ENCODE measurements at places on chromosomes 6 and 20.

DNA sequence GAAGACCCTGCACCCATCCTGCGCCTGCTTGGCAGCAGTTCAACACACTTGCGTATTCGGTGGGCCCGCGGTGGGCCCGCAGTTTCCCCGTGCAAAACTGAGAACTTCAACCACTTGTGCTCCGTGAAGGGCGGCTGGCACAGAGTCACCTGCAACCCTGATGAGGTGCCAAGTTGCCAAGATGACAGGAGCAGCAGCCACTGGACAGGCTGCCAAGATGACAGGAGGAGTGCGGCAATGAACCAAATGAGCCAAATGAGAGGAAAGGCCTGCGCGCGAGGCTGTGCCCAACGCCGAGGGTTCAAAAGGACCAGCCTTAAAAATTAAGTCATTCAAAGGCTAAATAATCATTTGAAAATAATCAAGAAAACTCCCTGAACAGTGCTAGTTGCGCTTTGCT, 20.1 kb downstream of the DIDO1 start:
- no peak for DNase-seq

DNA sequence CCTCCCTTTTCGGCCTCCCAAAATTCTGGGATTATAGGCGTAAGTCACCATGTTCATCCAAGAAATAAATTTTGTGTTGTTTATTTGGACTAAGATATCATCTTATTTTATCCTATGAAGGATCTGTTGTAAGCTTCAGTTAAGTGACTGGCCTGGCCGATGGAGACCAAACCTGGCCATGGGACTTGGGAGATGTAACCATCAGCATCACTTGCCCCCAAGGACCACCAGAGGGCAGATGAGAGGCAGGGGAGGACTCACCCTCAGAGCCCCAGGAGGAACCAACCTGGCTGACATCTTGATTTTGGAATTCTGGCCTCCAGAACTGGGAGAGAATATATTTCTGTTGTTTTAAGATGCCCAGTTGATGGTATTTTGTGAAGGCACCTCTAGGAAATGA, 266.7 kb downstream of the CDH26 start:
- no peak for DNase-seq

DNA sequence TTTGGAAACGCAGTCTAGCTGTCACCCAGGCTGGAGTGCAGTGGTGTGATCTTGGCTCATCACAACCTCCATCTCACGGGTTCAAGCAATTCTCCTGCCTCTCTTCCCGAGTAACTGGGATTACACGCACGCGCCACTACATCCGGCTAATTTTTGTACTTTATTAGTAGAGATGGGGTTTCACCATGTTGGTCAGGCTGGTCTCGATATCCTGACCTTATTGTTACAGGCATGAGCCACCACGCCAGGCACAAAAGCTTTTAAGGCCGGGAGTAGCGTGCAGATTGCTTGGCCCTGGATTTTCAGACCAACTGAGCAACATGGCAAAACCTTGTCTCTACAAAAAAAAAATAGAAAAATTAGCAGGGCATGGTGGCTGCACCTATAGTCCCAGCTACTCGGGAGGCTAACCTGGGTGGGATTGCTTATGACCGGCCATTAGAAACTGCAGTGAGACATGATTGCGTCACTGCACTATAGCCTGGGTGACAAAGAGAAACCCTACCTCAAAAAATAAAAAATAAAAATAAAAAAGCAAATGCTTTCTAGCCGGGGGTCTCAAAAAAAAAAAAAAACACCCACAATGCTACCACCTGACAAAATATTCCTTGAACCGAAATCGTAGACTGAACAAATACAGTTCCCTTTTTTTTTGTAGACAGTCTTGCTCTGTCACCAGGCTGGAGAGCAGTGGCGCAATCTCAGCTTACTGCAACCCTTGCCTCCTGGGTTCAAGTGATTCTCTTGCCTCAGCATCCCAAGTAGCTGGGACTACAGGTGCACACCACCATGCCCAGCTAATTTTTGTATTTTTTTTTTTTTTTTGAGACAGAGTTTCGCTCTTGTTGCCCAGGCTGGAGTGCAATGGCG, 15.0 kb downstream of the RBM39 start:
- DNase-seq = no peak

- DNase-seq = no peak
Observed at GRCh38 chr6:11632795-11633511, 95.4 kb downstream of the TMEM170B start.

DNA sequence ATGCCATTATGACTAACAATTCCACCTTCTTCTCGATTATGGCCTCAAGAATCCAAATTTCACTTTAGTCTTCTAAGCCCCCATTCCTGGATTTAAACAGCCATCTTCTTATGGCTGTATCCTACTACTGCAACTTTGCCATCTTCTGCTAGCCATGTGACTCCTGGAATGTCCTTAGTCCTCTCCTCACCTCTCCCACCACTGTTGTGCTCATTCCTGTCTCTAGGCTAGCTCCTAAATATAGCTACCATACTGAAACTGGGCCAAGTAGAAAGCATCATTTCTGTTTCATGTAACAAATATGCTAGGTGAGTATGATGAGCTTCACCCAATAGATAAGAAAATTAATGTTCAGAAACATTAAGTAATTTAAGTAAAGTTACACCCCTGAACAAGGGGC, 313.1 kb downstream of the CLVS2 start:
- DNase-seq = no peak

Data from CD8-positive, alpha-beta memory T cell (primary cell).